ENCODE measurements at places on chromosomes 3 and 15.

GRCh38 chr3:194541483-194541882 lies 54.7 kb upstream of the ATP13A3 start:
- no peak for DNase-seq
- H3K36me3 ChIP-seq = no peaks in the 10 kb centered on the region
- no peaks in the 10 kb centered on the region for H3K27me3 ChIP-seq
- H3K4me3 ChIP-seq = no peak overlapping the region
- no peak overlapping the region for H3K27ac ChIP-seq
- H3K4me1 ChIP-seq = peaks cover 8% of the 10 kb centered on the region

- no peak for DNase-seq
- H3K4me3 ChIP-seq = no peak overlapping the region
- no peak overlapping the region for H3K27ac ChIP-seq
- H3K36me3 ChIP-seq = no peaks in the 10 kb centered on the region
Observed at GRCh38 chr3:13132731-13133410, 59.6 kb upstream of the IQSEC1 start.

GRCh38 chr3:183635107-183635430 lies 354 bp upstream of the KLHL24 start:
- peaks cover 42% of the 10 kb centered on the region for H3K4me1 ChIP-seq
- peak overlapping the region; percentile 85 for H3K4me3 ChIP-seq
- H3K27ac ChIP-seq = peak overlapping the region; percentile 82
- no peaks in the 10 kb centered on the region for H3K36me3 ChIP-seq

- no peak overlapping the region for H3K4me3 ChIP-seq
- H3K27me3 ChIP-seq = no peaks in the 10 kb centered on the region
- H3K27ac ChIP-seq = no peak overlapping the region
- H3K36me3 ChIP-seq = no peaks in the 10 kb centered on the region
Observed at GRCh38 chr3:117958027-117958426, 1076.6 kb downstream of the IGSF11 start.

- no peaks in the 10 kb centered on the region for H3K36me3 ChIP-seq
- H3K4me3 ChIP-seq = no peak overlapping the region
- peaks cover 45% of the 10 kb centered on the region for H3K27me3 ChIP-seq
- H3K4me1 ChIP-seq = peaks cover 4% of the 10 kb centered on the region
- no peak overlapping the region for H3K27ac ChIP-seq
- no peak for DNase-seq
Observed at GRCh38 chr3:2097641-2098191, 950 bp upstream of the CNTN4 start.

DNA sequence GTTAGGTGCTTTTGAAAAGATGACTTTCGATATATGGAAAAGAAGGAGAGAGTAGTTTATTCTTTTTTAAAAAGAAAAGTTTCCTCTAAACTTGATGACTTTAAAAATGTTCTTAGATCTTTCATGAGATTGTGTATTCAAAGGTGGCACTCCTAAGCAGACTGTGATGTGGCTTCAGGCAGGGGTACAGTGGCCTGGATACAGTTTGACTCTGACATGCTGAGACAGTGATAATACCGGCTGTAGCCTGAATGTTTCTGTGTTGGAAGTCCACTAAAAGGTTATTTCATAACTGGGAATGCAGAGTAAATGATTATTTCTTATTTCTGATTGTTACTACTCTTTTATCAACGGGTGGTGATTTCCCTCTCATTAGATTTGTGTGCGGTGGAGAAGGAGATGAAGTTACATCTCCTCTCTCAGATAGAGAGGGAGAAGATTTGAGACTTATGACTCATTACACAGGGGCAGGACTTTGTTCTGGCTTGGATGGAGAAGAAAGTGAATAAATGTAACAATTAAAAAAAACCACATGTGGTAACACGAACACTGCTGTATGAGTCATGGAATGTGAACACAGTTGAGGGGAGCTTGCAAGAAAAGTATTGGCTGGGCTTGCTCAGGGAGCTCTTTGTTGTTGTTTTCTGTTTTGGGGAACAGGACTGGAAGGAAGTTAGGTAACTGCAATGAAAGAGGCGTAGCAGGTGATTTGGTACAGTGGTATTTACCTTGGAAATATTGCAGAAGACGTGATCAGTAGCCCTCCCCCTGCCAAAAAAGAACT lies 21.6 kb downstream of the SPTSSB start:
- DNase-seq = peak; percentile 11
- peaks cover 29% of the 10 kb centered on the region for H3K27me3 ChIP-seq
- peak overlapping the region; percentile 59 for H3K27ac ChIP-seq
- H3K36me3 ChIP-seq = no peaks in the 10 kb centered on the region
- peak overlapping the region; percentile 13 for H3K4me3 ChIP-seq

DNA sequence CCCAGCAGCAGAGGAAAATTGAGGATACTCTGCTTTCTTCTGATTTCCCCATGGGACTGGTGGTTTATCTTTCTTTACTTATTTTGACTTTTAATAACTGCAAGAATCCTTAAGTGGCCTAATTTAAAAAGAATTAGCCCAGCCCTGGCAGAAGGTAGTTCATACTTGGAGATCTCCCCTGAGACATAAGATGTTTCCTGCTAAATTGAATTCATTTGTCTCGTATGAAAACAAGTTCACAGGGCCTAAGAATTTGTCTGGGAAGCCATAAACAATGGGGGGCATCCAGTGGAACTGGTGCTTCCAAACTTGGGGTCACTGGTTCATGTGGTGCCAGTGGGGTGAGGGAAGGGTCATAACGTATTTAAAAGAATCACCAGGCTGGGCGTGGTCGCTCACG lies 283.1 kb upstream of the RASGRP1 start:
- no peak overlapping the region for H3K4me3 ChIP-seq
- H3K36me3 ChIP-seq = no peaks in the 10 kb centered on the region
- DNase-seq = no peak
- no peak overlapping the region for H3K27ac ChIP-seq

GRCh38 chr15:40325700-40326099 lies 2.2 kb downstream of the INAFM2 start:
- DNase-seq = no peak
- H3K27ac ChIP-seq = no peak overlapping the region
- peaks cover 26% of the 10 kb centered on the region for H3K4me1 ChIP-seq
- no peaks in the 10 kb centered on the region for H3K27me3 ChIP-seq

DNA sequence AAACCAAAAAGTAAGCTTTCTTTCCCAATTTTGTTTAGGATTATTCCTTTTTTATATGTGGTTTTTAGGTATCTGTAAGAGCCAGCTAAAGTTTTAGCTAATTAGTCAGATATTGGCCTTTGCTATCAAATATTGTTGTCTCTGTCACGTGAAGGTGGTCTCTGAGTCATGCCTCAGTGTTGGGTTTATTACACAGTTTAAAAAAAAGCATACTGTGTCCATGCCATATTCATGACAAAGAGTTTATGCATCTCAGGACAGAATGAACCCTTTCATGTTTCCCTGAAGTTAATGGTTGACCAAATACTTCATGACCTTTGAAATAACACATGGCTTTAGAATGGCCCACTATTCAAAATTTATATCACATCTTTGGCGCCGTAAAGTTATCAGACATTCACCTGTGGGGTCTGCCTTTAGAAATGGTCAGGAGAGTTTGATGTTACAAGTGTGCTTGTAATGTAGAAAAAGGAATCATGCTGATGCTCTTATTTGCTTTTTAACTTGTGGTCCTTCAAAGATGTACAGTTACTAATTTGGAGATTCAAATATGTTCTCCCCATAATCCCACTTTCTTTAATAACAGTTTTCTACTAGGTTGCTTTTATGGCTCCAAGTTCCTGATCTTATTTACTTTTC lies 101.5 kb downstream of the MYRIP start:
- H3K27me3 ChIP-seq = peaks cover 2% of the 10 kb centered on the region
- no peaks in the 10 kb centered on the region for H3K4me1 ChIP-seq
- DNase-seq = no peak
- H3K36me3 ChIP-seq = no peaks in the 10 kb centered on the region
- no peak overlapping the region for H3K27ac ChIP-seq
- H3K4me3 ChIP-seq = no peak overlapping the region

- H3K4me3 ChIP-seq = no peak overlapping the region
- DNase-seq = peak; percentile 35
- no peak overlapping the region for H3K27ac ChIP-seq
- no peaks in the 10 kb centered on the region for H3K36me3 ChIP-seq
Observed at GRCh38 chr3:112043621-112044201, 9.2 kb downstream of the TMPRSS7 start.

GRCh38 chr3:193168931-193169330 lies 72.1 kb upstream of the PLAAT1 start:
- no peak for DNase-seq
- H3K36me3 ChIP-seq = no peaks in the 10 kb centered on the region
- H3K4me3 ChIP-seq = no peak overlapping the region
- H3K27me3 ChIP-seq = no peaks in the 10 kb centered on the region
- no peaks in the 10 kb centered on the region for H3K4me1 ChIP-seq

GRCh38 chr15:93820566-93820965 lies 410.8 kb upstream of the MCTP2 start:
- DNase-seq = no peak
- H3K4me1 ChIP-seq = no peaks in the 10 kb centered on the region
- H3K27me3 ChIP-seq = no peaks in the 10 kb centered on the region
- no peak overlapping the region for H3K27ac ChIP-seq
- H3K36me3 ChIP-seq = no peaks in the 10 kb centered on the region

- peaks cover 4% of the 10 kb centered on the region for H3K4me1 ChIP-seq
- peaks cover 22% of the 10 kb centered on the region for H3K27me3 ChIP-seq
- no peak for DNase-seq
- no peak overlapping the region for H3K27ac ChIP-seq
Observed at GRCh38 chr3:194119831-194120590, 15.9 kb upstream of the HES1 start.

DNA sequence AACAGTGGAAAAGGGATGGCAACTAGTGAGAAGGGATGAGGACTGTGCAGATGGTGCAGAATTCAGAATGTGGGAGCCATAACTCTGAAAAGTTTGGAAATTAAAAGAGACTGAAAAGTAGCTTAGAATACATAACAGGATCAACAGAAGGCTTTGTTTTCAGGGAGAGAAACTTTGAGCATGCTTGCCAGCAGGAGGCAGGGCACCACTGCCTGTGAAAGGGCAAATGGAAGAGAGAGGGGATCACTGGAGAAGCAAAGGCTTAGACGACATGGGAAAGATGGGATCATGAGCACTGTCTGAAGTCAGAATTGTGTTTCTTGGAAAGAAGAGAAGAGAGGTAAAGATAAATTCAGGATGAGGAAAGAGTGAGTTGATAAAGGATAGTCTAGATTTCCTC lies 99.6 kb downstream of the ABI3BP start:
- no peak overlapping the region for H3K4me3 ChIP-seq
- no peak for DNase-seq
- H3K4me1 ChIP-seq = peaks cover 2% of the 10 kb centered on the region
- no peak overlapping the region for H3K27ac ChIP-seq

GRCh38 chr3:118973050-118973449 lies 61.6 kb downstream of the IGSF11 start:
- no peak overlapping the region for H3K27ac ChIP-seq
- H3K4me3 ChIP-seq = no peak overlapping the region
- peaks cover 2% of the 10 kb centered on the region for H3K27me3 ChIP-seq
- peaks cover 2% of the 10 kb centered on the region for H3K4me1 ChIP-seq

DNA sequence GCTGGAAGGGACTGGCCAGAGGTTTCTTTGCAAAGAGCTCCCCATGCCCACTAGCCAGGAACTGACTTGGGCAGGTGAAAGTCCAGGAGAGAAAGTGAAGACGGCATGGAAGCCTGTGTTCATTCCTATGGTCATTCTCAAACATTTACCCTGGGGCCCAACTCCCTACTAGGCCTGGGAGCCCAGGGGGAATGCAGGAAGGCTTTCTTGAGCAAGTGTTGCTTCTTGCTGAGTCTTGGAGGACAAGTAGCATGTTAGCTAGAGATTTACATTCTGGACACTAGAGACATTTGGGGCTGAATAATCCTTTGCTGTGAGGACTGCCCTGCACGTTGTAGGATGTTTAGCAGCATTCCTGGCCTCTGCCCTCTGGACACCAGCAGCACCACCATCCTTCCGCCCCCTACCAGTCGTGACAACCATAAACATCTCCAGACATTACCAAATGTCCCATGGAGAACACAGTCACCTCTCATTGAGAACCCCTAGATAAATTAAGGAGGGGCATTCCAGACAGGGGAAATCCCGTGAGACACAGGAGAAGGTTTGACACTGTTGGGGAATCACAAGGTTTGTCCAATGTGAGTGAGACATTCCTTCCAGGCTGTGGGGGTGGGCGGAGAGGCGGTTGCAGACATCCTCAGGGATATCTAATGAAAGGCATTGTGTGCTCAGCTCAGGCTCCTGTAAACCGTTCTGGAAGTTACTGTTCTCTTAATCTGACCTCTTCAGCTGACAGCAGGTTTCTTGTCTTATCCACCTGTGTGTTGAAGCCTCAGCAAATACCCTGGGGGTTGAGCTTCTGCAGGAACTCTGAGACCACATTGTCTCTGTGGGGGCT lies 236.2 kb downstream of the TLE3 start:
- H3K27ac ChIP-seq = no peak overlapping the region
- DNase-seq = no peak
- no peak overlapping the region for H3K4me3 ChIP-seq
- peaks cover 1% of the 10 kb centered on the region for H3K36me3 ChIP-seq

DNA sequence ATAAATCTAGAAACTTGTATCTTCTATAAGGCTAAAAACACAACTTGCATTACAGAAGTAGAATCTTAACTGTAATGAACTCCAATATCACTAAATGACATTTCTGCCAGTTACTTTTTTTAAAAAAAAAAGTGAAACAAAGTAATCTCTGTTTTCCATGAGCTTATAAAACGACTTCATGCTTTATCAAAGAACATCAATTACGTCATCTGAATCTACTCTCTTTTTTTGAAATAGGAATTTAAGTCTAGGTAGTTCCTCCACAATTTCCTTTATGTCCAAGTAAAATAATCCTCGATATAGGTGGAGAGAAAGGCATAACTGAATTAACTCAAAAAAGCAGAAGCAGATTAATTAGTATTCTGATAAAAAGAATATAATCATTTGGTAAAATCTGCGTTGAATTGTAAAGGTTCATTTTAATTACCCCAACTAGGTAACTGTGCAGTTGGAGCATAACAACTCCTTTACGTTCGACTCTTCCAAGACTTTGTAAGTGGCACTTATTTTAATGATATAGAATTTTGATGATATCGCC lies 1.4 kb downstream of the UACA start:
- DNase-seq = no peak
- no peak overlapping the region for H3K27ac ChIP-seq
- peaks cover 67% of the 10 kb centered on the region for H3K27me3 ChIP-seq
- H3K4me1 ChIP-seq = peaks cover 19% of the 10 kb centered on the region
- H3K4me3 ChIP-seq = peak overlapping the region; percentile 78

DNA sequence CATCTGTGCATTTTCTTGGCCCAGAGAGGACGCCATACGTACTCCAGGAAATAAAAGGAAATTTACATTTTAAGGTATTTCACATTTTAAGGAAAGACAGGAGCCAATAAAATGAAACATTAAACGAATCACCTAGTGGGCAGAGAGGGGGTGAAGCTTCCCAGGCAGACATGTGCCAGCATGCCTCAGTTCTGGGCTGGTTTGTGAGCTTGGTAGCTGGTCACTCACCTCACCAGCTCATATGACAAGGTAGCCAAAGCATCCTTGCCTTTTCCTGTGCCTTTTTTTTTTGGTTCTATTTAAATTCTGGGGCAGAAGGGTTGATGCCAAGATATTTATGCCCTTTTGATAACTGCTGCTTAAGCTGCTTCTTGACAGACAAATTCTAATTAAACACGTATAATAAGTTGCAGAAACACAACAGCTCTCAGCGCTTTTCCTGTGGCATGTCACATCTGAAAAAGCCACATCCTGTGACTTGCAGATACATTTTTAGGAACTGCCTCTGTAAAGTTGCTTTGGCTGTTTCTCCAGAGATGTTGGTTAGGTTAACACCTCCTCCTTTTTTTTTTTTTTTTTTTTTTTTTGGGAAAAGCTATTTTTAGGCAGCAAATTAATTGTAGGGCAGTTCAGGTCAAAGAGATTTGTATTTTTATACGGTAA lies 218.6 kb downstream of the PDCD6IP start:
- H3K27me3 ChIP-seq = no peaks in the 10 kb centered on the region
- H3K4me1 ChIP-seq = peaks cover 36% of the 10 kb centered on the region
- DNase-seq = no peak
- no peak overlapping the region for H3K27ac ChIP-seq
